ENCODE measurements at places on chromosomes 2 and 18. TPM values are rescaled to one million over a fixed set of nuclear protein-coding genes. Genes with fewer than 3 reads are reported as not detected.

Gene CD8A
- total RNA-seq: 0.13 TPM

Gene CHAC2
- total RNA-seq: 1.6 TPM

DNA sequence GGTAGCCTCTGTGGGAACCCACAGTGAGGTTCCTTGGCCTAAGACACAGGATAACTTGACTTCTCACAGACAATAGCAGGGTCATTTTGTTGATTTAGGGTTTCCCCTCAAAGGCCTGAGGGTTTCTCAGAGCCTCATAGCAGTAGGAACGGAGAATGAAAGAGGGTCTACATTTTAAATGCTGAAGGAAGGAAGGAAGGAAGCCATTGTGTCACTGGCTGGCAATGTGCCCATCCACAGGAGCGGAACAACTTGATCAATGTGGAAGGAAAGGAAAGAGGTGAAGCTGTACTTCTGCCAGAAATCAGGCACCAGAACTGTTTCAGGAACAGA lies 5.1 kb downstream of the IL1B start:
- H3K36me3 ChIP-seq: no peaks in the 10 kb centered on the region
- DNase-seq: no peak
- no peaks in the 10 kb centered on the region for H3K4me1 ChIP-seq
- H3K4me3 ChIP-seq: no peak overlapping the region
- no peak overlapping the region for H3K27ac ChIP-seq

GRCh38 chr2:216557820-216558219 lies 59.2 kb downstream of the RPL37A start:
- peaks cover 8% of the 10 kb centered on the region for H3K27me3 ChIP-seq
- no peak overlapping the region for H3K27ac ChIP-seq
- H3K4me3 ChIP-seq: no peak overlapping the region
- DNase-seq: no peak

DNA sequence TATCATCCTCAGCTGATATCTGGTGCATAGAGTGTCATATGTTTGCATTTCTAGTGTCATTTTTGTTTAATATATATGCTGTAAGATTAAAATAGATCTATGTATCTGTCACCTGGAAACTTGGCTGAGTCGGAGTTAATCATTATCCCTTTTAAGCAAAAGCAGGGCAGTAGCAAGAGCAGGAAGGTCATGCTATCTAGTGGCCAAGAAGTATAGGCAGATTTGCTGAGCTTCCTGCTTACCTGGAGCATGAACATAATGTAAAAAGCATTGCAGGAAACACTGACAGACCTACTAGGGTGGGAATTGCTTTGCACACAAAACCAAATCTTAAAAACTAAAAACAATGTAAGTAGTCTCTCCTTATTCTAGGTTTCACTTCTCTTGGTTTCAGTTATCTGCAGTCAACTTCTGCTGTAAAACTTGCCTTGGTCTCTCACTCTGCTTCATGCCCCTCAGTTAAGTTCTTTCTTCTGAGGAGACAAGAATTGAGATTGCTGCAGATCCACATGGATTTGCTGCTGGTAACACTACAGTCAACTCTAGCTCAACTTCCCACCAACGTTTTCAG lies 295.3 kb downstream of the CDH7 start:
- peaks cover 14% of the 10 kb centered on the region for H3K4me1 ChIP-seq

DNA sequence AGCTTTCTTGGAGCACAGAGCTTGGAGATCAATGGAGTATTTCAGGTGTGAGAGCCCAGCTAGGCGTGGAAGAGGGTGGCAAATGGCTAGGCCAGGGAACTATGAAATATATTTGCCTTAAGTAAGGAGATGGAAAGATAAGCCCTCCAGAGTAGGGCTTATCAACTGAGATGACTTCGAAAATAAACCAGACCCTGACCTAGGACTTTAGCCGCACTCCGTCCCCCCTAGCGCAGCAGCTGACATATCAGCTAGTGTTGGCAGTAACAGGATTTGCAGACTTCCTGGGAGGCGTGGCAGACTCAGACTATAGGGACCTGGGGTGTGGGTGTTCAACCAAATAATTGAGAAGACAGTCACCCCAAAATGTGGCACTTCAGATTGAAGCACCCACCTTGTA lies 127.7 kb upstream of the EPAS1 start:
- no peaks in the 10 kb centered on the region for H3K36me3 ChIP-seq
- H3K27ac ChIP-seq: no peak overlapping the region
- peaks cover 21% of the 10 kb centered on the region for H3K27me3 ChIP-seq
- H3K4me1 ChIP-seq: peaks cover 5% of the 10 kb centered on the region
- DNase-seq: no peak

GRCh38 chr2:190695739-190696138 lies 46.9 kb downstream of the NAB1 start:
- H3K36me3 ChIP-seq: peaks cover 3% of the 10 kb centered on the region
- no peak overlapping the region for H3K27ac ChIP-seq
- no peak for DNase-seq
- H3K27me3 ChIP-seq: no peaks in the 10 kb centered on the region
- H3K4me1 ChIP-seq: peaks cover 19% of the 10 kb centered on the region

GRCh38 chr2:72140621-72140960 lies 7.1 kb downstream of the CYP26B1 start:
- H3K4me3 ChIP-seq: no peak overlapping the region
- H3K36me3 ChIP-seq: peaks cover 3% of the 10 kb centered on the region
- no peak for DNase-seq
- H3K27me3 ChIP-seq: peaks cover 15% of the 10 kb centered on the region
- no peak overlapping the region for H3K27ac ChIP-seq
- H3K4me1 ChIP-seq: peaks cover 12% of the 10 kb centered on the region

DNA sequence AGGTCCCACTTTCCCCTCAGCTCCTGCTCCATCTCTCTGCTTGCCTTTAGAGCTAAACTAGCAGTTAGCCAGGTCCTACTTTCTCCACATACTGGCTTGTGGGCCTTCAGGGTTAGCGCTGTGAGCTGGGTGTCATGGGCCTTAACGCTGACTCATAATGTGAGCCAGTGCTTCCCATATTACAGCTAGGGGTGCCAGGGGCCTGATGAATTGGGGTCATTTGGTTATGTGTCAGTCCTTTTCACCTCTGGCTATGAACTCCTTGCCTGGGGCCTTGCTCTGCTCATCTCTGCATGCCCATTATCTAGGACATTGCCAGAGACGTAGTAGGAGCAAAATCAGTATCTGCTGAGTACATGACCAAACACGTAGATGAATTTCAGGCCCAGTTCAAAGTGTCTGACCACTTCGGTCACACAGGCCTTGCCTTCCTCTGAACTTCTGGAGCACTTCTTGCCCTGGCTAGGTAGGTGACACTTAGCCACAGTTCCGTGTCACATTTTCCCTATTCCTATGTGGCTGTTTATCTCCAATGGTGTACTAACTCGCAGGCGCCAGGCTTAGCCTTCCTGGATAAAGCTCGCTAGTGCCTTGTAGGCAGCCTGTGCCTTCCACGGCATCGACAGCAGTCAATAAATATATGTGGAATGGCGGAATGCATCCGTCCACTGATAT lies 103.2 kb upstream of the SIX3 start:
- no peak overlapping the region for H3K4me3 ChIP-seq
- peaks cover 23% of the 10 kb centered on the region for H3K4me1 ChIP-seq
- H3K27ac ChIP-seq: no peak overlapping the region
- DNase-seq: no peak
- peaks cover 3% of the 10 kb centered on the region for H3K27me3 ChIP-seq
- no peaks in the 10 kb centered on the region for H3K36me3 ChIP-seq

Gene LOXHD1
- total RNA-seq: 0.33 TPM
